ENCODE measurements at places on chromosomes 2 and 18.

DNA sequence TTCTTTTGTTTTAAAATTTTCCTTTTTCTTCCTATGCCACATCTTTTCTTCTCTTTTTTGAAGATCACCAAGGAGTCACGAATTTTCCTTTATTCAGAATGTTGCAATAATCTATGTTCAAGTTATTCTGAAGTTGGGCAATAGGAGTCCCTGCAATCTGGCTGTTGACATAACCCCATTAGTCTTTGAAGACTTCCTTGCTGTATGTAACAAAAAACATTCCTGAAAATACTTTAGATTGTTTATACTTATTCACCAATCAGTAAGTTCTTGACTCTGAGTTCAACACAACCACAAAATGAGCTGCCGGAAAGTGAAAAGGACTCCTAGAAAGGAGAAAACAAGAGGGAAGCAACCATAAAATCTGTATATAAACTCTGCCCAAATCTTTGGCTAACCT is 62.8 kb downstream of the TMEM237 start:
- no peak for DNase-seq

DNA sequence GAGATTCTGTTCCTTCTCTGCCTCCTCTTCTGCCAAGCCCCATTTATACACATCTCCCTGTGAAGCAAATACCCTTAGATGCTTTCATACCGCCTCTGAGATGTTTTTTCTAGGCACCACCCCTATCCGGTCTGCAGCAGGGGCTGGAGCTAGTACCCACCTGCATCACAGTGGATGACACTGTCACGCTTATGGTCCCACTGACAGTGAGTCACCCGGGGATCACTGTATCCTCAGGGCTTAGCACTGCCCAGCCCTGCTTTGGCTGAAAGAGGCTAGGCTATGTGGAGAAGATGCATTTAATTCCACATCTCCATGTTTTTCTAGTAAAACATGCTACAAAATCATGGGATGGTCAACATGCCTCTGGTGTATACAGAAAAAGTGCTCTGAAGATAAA is 9.9 kb downstream of the FABP1 start:
- DNase-seq = no peak

DNA sequence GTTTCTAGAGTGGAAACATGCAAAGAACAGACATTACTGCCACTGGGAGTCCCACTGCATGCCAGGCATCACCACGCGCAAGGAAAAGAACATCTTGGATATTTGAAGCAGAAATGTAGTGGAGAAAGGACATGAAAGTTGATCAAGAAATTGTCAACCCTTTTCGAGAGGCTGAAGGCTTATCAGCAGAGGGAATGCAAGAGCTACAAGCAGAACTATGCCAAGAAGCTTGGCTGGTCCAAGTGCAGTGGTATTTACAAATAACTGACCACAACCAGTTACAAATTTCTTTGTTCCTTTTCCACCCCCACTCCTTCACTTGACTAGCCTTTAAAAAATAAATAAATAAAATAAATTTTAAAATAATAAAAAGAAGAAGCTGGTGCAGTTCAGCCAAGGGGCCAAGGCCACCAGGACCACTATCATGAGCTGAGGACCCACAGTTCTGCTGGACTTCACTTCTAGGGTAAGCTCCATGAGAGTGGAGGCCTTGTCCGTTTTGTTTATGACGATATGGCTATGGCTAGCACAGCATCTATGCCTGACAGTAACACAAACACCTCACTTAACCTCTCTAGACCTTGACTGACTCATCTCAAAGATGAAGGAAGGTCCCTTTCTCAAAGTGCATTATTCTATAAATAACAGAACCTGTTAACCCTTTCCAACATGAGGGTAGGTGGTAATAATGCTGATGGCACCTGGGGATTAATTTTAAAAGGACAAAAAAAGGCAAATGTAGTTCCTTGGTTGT is 20.9 kb downstream of the MARCHF4 start:
- no peak for DNase-seq

GRCh38 chr2:62662554-62662953 is 43.0 kb upstream of the EHBP1 start:
- no peak for DNase-seq

DNA sequence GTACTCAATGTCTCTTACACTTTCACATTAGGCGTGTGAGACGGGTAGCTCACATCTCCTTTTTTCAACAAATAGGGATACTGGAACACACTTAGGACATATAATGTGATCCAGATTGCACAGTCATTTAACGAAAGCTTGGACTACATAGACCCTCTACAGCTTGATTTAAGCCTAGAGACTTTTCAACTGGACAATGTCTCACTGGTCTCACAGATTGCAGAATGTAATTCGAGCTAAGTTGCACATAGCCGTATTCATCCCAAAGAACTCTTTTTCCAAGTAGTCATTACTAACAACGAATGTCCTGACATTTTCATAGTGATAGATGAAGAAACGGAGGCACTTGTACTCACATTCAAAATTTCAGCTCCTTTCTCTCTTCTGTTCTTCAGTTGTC is 612.1 kb downstream of the ZEB2 start:
- no peak for DNase-seq

- DNase-seq = no peak
Measured at GRCh38 chr2:96486696-96487095, 18.5 kb downstream of the NEURL3 start.

- DNase-seq = no peak
Measured at GRCh38 chr2:41572154-41572553, 475.7 kb upstream of the PKDCC start.

- DNase-seq = no peak
Measured at GRCh38 chr2:53473236-53473635, 294.4 kb upstream of the CHAC2 start.

- no peak for DNase-seq
Measured at GRCh38 chr2:238952261-238952919, 104.5 kb downstream of the TWIST2 start.

- DNase-seq = no peak
Measured at GRCh38 chr2:127637725-127638252, 8.2 kb upstream of the GPR17 start.
